ENCODE measurements at places on chromosomes 1 and 21. TPM values are rescaled to one million over a fixed set of nuclear protein-coding genes. Genes with fewer than 3 reads are reported as not detected.

The CRNN gene
- not detected for total RNA-seq

The PPT1 gene
- 14.2 TPM for total RNA-seq

DNA sequence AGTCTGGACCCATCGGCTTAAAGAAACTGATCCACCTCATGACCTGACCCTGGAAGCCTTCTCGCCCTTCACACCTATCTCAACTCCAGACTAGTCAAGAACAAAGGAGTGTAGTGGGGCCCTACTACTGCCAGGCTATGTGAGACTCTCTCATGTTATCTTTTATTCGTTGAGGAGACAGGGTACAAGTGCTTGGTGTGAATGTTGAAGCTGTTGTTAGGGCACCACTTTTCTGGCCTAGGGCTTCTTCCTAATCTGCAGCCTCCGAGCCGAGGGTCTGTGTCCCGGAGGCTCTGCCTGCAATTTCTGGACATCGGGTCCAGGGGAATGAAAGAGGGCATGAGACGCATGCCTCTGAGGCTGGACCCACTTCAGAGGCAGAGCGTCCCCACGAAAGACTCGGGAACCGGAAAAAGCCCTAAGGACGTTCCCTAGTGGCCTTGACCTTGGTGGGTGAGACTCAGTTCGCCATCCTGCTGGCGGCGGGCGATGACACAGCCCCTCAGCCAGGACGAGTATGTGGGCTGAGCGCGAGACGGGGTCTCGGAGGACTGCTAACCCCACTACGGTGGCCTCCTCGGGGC lies 671 bp downstream of the DNAJC11 start:
- peak overlapping the region; percentile 81 for H3K4me3 ChIP-seq
- no peaks in the 10 kb centered on the region for H3K36me3 ChIP-seq
- H3K27ac ChIP-seq, result peak overlapping the region; percentile 91
- DNase-seq, result no peak
- H3K27me3 ChIP-seq, result no peaks in the 10 kb centered on the region

DNA sequence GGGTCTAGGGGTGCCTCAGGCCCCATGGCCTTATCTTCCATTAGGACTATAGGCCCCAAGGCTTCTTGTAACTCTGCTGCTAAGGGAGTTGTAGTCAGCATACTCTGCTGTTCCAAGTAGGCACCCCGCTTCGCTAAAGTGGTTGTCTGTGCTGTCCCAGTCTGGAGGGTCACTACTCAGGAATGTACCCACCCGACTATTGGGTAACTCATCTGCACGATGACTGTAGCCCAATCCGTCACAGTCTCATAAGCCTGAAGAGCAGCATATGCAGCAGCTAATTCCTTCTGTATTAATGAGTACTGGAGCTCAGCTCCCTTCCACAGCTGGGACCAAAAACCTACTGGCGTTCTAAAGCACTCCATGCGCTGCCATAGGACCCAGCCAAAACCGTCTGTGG lies 111.0 kb downstream of the GDAP2 start:
- H3K36me3 ChIP-seq, result no peaks in the 10 kb centered on the region
- DNase-seq, result no peak
- no peak overlapping the region for H3K4me3 ChIP-seq
- no peaks in the 10 kb centered on the region for H3K27me3 ChIP-seq
- no peak overlapping the region for H3K27ac ChIP-seq

The RPL22 gene
- total RNA-seq, result 170 TPM

DNA sequence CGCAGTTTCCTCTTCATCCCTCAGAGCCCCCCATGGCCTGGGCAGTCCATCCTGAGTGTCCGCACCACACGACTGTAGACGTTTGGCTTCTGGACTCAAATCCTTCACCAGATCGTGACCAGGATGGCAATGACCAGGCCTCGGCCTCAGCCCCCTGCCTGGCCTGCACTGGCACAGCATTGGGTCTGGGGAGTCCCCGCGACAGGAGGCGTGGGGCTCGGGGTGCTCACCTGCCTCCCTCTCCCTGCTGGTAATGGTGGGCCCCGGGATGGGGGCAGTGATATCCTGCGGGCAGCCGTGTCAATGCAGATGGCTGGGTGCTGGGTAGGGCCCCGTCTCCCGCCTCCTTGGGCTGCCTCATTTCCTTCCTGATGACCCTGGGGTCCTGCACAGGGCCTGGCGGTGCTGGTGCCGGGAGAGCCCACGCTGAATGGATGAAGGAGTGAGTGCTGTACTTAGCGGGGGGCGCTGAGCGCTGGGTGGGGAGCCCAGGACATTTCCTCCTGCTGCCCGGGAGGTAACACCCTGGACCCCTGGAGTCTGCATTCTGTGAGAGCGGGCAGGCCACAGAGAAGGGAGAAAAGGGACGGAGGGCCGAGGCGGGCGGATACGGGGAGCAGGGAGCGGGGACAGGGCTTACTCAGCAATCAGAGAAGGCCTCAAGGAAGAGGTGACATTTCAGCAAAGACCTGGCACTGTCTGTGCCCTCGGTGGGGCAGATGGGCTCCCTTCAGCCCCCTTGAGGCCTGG lies 2.1 kb upstream of the TNFRSF14 start:
- no peak overlapping the region for H3K27ac ChIP-seq
- DNase-seq, result no peak
- peaks cover 35% of the 10 kb centered on the region for H3K4me1 ChIP-seq
- H3K4me3 ChIP-seq, result no peak overlapping the region
- H3K36me3 ChIP-seq, result no peaks in the 10 kb centered on the region

GRCh38 chr21:22609802-22610201 lies 1611.6 kb downstream of the NCAM2 start:
- no peaks in the 10 kb centered on the region for H3K27me3 ChIP-seq
- no peak for DNase-seq
- H3K36me3 ChIP-seq, result no peaks in the 10 kb centered on the region

The UMODL1 gene
- 0.68 TPM for total RNA-seq

DNA sequence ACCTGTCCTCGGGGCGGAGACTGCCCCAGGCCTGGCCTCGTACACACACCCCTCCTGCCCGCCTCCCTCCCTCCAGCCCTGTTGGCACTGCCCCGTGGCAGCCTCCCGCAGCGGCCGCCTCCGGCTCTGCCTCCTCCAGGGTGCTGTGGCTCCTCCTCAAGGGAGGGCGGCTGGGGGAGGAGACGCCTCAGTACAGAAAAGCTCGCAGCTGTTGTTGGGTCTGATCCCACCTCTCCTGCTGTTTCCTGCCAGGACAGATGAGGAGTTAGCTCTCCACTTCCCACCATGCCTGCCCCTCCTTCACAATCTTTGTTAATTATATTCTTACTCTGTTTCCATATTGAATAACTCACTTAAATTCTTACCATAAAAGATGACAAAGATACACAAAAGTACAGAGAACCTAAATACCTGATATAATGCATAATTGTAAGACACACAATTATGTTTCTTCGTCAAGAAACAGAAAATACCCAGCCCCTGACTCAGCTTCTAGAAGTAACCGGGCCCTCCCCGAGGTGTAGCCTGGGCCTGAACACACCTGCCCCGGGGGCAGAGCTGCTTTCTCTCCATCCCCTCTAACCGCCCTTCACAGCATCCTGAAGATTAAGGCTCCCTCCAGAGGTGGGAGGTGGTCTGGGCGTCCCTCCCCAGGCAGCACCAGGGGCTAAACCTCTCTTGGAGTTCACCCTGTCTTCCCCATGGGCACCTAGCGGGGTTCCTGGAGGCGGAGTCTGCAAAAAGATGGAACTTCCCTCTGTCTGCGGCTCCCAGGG lies 30.6 kb upstream of the COL6A1 start:
- H3K36me3 ChIP-seq, result no peaks in the 10 kb centered on the region
- H3K27ac ChIP-seq, result no peak overlapping the region
- H3K27me3 ChIP-seq, result no peaks in the 10 kb centered on the region
- peaks cover 18% of the 10 kb centered on the region for H3K4me1 ChIP-seq
- DNase-seq, result peak; percentile 36

DNA sequence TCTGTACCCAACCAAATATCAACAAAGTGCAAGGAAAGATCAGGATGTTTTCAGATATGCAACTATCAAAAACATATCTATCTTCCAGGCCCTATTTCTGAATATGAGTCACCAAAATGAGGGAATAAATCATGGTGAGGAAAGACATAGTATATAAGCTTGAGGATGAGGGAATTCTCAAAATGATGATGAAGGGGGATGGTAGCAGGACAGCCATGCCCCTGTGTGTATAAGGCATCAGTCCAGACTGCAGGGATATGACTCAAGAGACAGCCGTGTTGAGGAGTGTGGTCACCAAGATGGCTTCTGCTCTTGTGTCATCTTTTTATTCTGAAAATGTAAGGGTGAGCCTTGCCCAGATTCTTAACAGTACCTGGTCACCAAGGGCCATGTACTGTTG lies 4.4 kb upstream of the WDR64 start:
- no peak for DNase-seq
- no peaks in the 10 kb centered on the region for H3K27me3 ChIP-seq

The PSMB4 gene
- 169 TPM for total RNA-seq

DNA sequence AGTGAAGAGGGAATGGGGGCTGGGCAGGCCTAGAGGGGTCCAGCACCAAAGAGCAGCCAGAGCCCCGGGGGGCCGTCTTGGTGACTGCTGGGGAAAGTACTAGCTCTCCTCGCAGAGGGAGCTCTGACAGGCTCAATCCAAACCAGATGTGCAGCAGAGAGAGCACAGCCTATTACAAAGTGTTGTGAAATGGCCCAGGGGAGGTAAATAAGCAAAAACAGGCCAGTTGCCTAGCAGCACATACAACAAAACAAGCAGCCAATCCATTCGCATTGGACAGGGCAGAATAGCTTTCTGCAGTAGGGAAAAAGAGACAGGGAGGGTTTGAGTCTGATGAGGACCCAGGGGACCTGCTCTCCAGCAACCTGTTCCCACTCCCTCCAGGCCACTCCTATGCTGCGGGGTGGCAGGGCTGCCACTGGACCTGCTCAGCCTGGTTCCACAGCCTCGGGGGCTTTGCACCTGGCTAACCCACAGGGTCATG lies 239.6 kb upstream of the FGGY start:
- H3K36me3 ChIP-seq, result no peaks in the 10 kb centered on the region
- peaks cover 8% of the 10 kb centered on the region for H3K4me1 ChIP-seq
- H3K4me3 ChIP-seq, result no peak overlapping the region

GRCh38 chr1:195185321-195185720 lies 1422.9 kb downstream of the KCNT2 start:
- no peaks in the 10 kb centered on the region for H3K4me1 ChIP-seq
- H3K27me3 ChIP-seq, result no peaks in the 10 kb centered on the region
- H3K27ac ChIP-seq, result no peak overlapping the region

GRCh38 chr1:37068897-37069296 lies 34.6 kb upstream of the GRIK3 start:
- no peaks in the 10 kb centered on the region for H3K4me1 ChIP-seq
- DNase-seq, result no peak
- peaks cover 11% of the 10 kb centered on the region for H3K27me3 ChIP-seq
- H3K27ac ChIP-seq, result no peak overlapping the region

- peaks cover 21% of the 10 kb centered on the region for H3K27me3 ChIP-seq
- H3K4me3 ChIP-seq, result no peak overlapping the region
- no peak for DNase-seq
- H3K36me3 ChIP-seq, result no peaks in the 10 kb centered on the region
- no peak overlapping the region for H3K27ac ChIP-seq
These were observed 8.6 kb downstream of the YBEY start for GRCh38 chr21:46294647-46295176.

- no peaks in the 10 kb centered on the region for H3K27me3 ChIP-seq
- no peak overlapping the region for H3K27ac ChIP-seq
- no peaks in the 10 kb centered on the region for H3K4me1 ChIP-seq
- H3K36me3 ChIP-seq, result no peaks in the 10 kb centered on the region
- H3K4me3 ChIP-seq, result no peak overlapping the region
These were observed 203.0 kb downstream of the TGFB2 start for GRCh38 chr1:218547957-218548730.

DNA sequence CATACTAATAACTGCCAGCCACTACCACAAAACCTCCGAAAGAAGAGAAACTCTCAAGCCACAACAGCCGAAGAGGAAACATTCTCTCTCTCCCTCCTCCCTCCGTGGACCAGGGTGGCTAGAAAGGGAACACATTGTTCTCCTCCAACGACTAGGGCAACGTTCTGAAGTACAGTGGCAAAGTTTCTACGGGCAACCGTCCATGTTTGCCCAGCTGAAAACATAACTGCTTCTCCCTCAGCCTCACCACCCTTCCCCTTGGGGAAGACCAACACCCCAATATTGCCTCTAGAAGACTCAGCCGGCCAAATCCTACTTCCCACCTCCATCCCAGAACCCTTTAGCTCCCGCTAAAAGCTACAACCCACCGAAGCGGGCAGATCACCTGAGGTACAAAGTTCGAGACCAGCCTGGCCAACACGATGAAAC lies 2.0 kb downstream of the GLUL start:
- no peaks in the 10 kb centered on the region for H3K27me3 ChIP-seq
- H3K36me3 ChIP-seq, result peaks cover 42% of the 10 kb centered on the region
- DNase-seq, result peak; percentile 54

DNA sequence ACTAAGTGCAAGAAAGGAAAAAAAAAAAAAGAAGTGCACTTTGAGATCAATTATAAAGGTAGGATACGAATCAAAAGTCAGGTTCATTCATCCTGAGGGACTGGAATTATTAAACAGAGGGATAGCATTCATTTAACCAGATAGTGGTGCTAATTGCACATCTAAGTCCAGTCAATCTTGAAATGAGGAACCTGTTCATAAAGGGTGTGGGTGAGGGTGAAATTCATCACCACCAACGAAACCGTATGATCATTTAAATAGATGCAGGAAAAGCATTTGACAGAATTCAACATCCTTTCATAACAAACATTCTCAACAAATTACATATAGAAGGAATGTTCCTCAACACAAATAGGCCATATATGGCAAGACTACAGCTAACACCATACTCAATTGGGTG lies 5.6 kb downstream of the CTSS start:
- DNase-seq, result no peak
- peaks cover 24% of the 10 kb centered on the region for H3K36me3 ChIP-seq
- H3K4me1 ChIP-seq, result peaks cover 15% of the 10 kb centered on the region

DNA sequence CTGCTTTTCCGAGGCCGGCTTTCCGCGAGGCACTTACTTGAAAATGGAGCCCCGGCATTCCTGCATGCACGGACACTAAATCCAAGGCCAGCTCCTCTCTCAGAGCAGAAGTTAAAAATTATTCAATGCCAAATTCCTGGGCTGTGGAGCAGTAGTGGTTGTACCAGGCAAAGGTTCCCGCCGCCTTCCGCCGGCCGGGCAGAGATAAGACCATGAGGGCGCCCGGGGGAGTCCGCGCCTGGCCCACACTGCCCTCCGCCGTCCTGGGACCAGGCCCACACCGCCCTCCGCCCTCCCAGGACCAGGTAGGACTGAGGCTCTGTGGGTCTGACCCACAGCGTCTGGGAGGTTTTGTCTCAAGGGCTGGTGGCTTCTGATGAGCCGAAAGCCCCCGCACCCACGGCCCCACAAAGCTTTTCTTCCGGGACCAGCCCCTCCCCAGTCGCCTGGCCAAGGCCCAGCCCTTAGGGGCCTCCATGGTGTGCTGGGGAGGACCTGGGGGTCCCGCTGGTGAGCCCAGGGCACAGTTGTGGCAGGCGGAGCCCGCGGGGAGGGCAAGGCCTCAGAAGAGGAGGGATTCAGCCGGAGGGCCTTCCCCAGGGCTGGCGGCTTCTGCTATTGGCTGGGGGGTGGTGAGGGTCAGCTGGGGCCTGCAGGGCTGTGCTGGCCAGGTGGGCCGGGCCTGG lies 12.7 kb upstream of the C1orf159 start:
- peak overlapping the region; percentile 93 for H3K27ac ChIP-seq
- peak overlapping the region; percentile 43 for H3K4me3 ChIP-seq
- H3K27me3 ChIP-seq, result no peaks in the 10 kb centered on the region
- no peaks in the 10 kb centered on the region for H3K36me3 ChIP-seq
- H3K4me1 ChIP-seq, result peaks cover 30% of the 10 kb centered on the region

The TRPM2 gene
- total RNA-seq, result 2.3 TPM

The SLC25A24 gene
- 83.0 TPM for total RNA-seq

Data from transverse colon (tissue), 4 donors.